H54 (cell line): ENCODE measurements at places on chromosomes 11 and 22.

DNA sequence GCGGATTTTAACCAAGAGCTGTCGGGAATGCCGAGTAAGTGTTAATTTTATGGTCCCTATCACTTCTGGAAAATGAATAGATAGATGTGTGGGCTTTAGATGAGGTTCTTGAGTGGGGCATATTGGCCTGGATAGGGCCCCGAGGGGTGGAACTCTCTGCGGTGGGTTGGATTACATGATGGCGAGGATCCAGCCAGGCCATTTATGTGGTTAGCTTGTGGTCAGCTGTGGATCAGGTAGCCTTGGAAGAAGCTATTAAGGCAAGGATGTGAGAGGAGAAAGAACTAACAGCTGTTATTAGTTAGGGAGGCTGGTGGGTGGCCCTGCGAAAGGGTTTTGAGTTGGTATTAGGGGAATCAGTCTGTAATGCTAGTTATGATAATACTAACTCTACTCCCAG lies 268.4 kb downstream of the NELL1 start:
- DNase-seq: no peak

- no peak for DNase-seq
Measured at GRCh38 chr11:130536106-130537040, 87.9 kb downstream of the ADAMTS15 start.

GRCh38 chr11:47216121-47216798 lies 1.5 kb downstream of the DDB2 start:
- DNase-seq: peak; percentile 65

GRCh38 chr22:36368359-36368983 lies 19.3 kb downstream of the MYH9 start:
- no peak for DNase-seq

GRCh38 chr11:118491041-118491440 lies 36.2 kb upstream of the TTC36 start:
- DNase-seq: no peak

GRCh38 chr11:106399076-106399511 lies 321.6 kb downstream of the AASDHPPT start:
- DNase-seq: peak; percentile 26

- DNase-seq: no peak
Measured at GRCh38 chr11:1397146-1397861, 7.6 kb downstream of the BRSK2 start.
